ENCODE measurements at places on chromosomes 6 and 20.
A peak's percentile ranks its signal among the peaks of the same experiment; 100 is the strongest.

- no peak for DNase-seq
Measured at GRCh38 chr6:57108691-57109090, 18.7 kb downstream of the ZNF451 start.

DNA sequence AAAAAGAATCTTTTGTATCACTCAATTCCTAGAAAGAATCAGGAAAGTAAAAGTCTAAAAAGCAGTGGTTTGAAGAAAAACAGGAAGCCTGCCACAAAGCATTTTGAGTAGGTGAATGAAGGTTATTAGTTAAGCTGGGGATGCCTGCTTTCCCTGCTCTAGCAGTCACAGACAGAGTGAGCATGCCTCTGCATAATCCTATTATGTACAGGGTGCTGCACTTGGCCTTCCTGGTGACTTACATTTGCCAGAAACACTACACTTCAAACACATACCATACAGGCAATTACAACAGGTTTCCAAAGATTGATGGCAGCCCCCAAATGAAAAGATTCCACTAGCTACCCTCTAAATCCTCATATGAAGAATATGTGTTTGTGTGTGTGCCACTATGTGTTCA, 130.8 kb downstream of the TPBG start:
- DNase-seq = no peak

DNA sequence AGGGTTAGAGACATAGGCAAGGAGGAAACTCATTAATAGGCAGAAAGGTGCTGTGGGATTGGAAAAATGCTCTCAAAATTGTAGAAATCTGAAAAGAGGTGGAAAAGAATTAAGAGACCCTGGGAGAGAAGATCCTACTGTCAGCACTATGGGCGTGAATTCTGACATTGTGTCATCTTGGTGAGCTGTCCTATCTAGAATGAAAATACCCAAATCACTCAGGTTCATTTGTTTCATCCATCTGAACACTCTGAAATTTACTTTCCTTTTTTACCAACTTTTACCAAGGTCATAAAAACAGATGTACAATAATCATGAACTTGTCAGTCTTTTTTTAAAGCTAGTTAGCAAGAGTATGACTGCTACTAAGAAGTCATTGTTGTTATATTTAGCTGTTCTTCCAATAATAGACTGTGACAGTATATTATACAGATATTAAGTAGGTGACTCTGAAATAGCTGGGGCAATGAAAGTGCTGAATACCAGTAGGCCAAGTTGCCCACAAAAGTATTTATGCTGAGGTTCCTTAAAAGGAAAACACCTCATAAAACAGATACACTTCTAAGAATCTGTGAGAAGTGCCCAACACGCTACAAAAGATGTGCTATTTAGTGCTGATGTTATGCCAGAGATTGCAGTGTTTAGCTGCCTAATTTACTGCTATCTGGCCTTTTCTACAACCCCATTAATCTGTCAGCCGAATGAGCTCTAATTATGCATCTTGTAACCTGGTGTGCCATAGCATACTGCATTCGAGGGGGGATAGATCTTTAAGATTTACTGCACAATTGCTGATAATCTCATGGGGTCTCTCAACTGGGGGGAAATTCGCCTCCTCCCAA, 217.5 kb upstream of the SUPT3H start:
- no peak for DNase-seq

DNA sequence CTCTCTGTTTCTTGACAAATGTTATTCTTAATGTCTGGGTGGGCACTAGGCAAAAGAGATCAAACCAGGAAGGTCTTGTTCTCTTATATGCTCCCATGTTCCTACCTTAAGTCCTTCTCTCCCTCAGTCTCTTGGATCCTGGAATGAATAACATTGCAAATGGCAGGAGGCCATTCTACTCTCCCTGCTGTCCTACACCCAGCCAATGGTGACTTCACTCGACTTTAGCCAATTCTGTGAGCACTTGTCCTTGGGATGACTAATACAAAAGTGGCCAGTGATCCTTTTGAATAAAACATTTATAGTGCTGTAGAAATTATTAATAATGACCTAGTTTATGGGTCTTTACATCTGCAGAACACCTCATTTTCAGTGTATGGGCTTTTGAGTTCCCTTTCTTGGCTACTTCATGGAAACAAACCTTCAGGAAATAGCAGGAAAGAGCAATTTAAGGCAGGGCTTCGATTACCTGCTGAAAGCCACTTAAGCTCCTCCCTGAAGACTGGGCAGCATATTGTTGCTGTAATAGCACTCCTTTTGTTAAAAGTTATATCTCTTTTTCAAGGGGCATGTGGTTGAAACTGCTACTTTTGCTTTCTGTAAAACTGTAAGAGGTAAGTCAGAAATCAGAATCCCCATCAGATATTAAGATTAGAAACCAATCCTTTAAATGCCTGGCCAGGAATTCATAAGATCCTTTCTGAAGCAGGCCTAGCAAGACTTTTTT, 10.5 kb downstream of the OTOR start:
- DNase-seq = no peak

DNA sequence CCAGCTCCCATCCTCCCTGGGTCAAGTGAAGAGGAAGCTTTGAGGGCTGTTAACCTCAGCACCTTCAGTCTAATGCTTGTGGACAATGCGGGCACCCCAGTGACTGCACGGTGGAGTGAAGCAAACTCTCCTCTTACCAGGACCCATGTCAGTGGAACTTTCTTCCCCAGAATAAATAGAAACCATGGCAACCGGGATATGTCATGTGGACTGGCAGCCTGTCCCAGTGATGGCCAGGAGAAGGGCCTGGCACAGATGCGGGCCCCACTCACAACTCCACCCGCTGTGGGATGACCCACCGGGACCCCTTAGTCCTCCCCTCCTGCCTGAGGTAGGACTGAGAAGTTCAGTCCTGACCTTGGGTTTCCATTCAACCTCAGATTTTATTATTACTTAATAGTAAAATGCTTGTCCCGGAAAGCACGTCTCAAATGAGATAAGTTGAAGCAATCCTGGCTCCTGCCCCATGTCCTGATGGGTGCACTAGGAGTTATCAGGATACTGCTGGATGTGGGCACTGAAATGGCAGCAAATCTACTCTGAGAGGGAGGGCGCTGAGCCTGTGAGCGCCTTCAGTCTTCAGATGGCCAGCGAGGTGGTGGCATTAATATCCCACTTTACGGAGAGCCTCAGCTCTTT, 23.5 kb downstream of the TOX2 start:
- no peak for DNase-seq

DNA sequence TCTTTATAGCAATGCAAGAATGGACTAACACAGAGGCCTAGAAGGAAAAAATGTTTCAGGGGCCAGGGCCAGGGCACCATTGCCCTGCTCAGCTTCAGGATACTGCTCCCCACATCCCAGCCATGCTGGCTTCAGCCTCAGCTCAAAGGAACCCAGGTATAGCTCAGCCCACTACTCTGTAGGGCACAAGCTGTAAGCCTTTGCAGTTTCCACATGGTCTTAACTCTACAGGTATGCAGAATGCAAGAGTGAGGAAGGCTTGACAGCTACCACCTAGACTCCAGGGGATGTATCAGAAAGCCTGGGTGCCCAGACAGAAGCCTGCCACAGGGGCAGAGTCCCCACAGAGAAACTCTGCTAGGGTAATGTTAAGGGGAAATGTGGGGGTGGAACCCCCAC, 10.5 kb upstream of the TTK start:
- DNase-seq = no peak

- DNase-seq = no peak
Measured at GRCh38 chr6:119269266-119270103, 80.1 kb downstream of the MAN1A1 start.

GRCh38 chr6:6366803-6367202, 46.3 kb upstream of the F13A1 start:
- DNase-seq = peak; percentile 31

- no peak for DNase-seq
Measured at GRCh38 chr6:15001326-15001910, 244.5 kb upstream of the JARID2 start.

DNA sequence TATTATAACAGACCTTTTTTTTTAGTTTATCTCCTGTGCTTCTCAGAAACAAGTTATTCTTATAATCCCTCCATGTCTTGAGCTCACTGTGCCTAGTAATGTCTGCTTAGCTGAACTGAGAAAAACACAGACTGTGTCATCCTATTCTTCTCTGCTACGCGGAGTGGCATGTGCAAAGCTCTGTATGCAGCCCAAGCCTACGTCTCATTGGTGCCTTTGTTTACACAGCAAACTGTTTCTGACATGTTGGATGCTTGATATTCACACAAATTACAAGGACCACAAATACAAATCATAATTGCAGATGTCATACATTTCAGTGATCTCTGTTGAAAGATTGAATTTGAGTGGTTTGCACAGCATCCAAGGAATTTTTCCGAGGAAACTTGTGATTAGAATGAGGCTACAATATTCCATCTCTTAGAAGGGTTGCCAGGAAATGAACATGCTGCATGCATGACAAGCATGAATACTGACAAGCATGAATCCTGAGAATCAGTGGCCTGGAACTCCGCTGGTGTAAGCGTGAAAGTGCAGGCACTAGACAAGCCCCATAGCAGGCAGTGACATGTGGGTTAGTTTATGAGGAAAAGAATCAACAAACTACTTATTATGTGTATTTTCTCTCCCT, 128.4 kb upstream of the SGK1 start:
- DNase-seq = no peak

GRCh38 chr6:117976030-117976651, 69.1 kb downstream of the SLC35F1 start:
- DNase-seq = peak; percentile 7

DNA sequence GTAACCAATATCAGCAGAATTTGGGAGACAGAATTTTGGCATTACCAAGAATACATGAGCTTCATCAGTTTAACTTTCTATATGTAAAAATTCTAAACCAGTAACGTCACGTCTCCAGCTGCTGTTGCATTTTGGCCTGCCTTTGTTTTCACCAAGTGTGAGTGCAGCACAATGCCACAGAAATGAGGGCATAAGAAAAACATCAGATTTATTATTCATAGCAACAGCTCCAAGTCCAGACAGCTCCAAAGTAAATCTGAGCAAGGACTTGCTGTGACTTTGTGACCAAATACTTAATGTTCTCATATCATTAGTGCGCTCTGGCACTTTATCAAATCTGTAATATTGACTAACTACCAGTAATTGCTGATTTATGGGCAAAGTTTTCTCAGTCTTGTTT, 11.0 kb upstream of the FBXL4 start:
- no peak for DNase-seq

DNA sequence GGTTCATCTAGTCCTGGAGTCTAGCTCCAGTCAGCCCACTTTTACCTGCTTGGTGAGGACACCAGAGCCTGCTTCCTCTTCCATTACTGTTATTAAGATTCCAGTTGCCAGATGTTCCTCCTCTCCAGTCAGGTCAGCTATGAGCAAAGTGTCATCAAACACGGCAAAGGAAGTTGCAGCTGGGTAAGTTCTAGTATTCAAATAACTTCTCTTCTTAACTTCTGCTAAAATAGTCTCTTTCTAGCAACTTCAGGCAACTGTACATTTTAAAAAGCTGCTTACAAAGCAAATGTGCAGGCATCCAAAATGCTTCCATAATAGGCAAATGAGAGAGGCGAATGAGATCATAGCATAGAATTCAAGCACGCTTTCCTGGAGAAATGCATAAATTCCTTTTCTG, 18.4 kb upstream of the MRPS18A start:
- DNase-seq = no peak
